Stimulated activated CD4-positive, alpha-beta T cell treated with anti-CD3 and anti-CD28 coated beads, Interleukin-1b, Interleukin-23, amount 100 ng/mL, for 1 hour (primary cell): ENCODE measurements at places on chromosomes 4 and X.

DNA sequence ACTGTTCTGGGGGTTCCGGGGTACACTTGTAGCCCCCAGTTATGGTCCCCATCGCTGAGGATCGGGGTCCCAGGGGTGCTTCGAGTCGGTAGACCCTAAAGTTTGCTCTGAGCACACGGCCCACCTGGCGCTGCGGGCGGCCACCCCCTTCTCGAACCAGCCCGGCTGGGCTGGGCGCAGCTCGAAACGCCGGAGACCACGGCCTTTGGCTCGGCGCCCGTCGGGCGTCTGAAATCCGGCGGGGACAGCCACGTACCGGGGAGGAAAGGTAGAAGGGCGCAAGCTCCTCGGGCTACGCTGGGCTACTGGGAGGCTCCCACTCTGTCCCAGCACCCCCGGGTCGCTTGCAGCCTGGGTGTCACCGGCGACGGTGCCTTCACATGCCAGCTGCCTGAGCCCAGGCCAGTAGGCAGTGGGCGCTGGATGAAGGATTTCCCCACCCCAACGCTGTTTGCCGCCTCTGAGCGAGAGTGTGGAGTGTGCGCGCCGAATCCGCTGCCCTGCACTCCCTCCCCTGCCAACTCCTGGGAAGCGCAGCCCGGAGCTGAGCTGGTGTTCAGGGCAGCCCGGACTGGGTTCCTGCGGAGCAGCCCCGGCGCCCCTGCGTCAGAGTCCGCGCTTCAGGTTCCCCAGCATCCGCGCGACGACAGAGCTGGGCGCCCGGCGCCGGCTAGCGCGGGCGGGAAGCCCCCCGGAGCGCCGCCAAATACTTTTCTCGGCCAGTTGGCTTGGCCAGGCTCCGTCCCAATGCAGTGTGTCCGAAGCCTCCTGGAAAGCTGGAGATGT is 637 bp downstream of the MAMLD1 start:
- DNase-seq, result no peak

GRCh38 chrX:2325076-2325784 is 175.5 kb downstream of the DHRSX start:
- DNase-seq, result no peak

- no peak for DNase-seq
Observed at GRCh38 chr4:15912236-15912635, 26.3 kb downstream of the FGFBP1 start.

DNA sequence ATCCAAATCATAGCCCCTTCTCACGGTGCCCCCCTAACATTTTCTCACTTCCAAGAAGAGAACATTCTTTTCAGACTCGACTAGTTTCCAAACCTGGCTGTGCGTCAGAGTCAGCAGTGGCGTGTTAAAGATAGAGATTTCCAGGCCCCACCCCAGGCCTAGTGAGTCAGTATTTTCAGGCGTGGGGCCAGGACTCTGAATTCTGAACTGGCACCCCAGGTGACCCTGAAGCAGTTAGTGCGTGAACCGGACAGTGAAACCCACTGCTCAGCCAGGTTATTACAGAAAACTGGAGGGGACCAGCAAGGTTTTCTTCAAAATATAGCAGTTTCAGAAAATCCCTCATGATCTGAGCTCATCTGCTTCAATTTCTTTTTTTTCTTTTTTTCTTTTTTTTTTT is 35.0 kb upstream of the BCOR start:
- DNase-seq, result no peak

DNA sequence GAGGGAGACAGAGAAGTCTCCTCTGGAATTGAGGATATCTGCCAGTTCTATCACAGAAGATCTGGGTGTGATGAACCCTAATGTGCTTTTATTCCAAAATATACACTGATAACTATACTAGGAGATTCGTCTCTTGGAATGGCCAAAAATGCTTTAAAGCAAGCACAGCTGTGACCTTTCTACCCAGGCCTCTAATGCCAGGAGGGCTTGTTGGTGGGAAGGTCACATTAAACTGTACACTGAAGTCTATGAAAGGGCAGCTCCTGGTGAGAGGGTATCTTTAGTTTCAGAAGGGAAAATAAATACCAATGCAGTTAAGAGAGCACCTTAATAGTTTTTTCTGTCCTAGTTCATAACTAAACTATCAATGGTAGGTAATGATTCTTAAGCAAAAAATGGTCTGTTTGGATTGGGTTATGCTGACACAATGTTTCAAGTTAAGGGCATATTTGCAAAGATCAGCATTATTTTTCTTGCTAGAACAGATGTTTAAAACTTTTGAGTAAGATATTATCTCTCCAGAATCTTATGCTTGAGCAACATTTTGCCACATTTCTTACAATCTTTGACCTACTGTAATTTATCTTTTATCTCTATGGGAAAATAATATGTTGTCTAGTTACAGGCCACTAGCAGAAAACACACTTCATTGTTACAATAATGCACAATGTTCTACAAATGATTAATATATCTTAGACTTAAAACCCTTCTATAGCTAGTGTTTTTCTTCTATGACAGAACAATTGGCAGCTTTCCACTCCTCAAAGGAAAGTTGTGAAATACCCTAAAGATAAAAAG is 59.6 kb downstream of the SEC24D start:
- no peak for DNase-seq

- no peak for DNase-seq
Observed at GRCh38 chr4:89551191-89551590, 243.6 kb upstream of the GPRIN3 start.

DNA sequence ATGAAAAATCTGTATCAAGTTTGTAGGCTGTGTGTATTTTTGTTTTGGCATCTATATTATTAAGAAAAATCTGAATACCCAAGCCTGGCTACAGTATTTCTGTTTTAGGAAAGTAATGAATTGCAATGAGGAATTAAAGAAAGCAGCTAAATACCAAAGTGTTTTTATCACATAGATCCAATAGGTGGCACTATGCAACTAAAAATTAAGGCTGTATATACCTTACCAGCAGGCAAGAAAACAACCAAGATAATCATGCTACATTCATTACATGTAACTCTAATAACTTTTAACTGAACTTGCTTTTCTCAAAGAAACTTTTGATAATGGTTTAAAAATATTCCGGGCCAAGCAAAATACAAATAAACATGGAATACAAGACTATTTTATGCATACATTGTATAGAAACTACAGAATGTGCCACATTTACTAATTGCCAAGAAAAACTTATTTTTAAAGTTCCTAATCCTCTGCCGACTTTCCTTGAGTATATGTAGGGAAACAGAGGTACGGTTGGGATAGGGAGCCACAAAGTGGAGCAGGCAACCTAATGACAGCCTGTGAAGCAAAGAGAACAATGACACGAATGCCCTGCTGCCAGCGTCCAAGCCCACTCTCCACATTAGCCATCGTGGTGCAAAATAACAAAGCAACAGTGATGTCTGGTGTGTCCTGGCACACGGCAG is 63.7 kb downstream of the SEC24D start:
- no peak for DNase-seq

GRCh38 chrX:42248226-42248625 is 324.9 kb upstream of the CASK start:
- no peak for DNase-seq

- DNase-seq, result no peak
Observed at GRCh38 chr4:177123811-177124210, 185.9 kb upstream of the NEIL3 start.

DNA sequence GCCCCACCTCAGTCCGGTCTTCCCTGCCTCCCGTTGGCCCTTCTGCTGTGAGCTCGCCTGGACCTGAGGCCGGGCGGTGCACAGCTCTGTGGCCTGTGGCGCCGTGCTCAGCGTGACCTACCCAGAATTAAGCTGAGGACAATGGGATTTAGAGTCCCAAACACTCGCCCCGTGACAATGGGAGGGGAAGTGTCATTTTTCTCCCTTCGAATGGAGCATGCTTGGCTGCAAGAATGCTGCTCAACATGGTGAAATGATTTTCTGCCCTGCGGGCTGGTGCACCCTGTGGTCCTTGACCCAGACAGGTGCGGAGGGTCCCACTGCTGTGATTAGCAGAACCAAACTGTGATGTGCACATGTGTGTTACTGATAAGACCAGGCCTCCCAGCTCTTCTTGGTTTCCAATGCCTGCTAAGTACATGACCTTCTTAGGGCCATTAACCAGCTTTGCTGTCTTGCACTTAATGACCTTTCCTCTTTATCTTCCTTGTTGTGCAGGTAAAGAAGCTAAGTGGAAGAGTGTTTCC is 772 bp downstream of the EOLA1 start:
- no peak for DNase-seq

GRCh38 chrX:68934922-68935321 is 106.1 kb downstream of the EFNB1 start:
- DNase-seq, result no peak

DNA sequence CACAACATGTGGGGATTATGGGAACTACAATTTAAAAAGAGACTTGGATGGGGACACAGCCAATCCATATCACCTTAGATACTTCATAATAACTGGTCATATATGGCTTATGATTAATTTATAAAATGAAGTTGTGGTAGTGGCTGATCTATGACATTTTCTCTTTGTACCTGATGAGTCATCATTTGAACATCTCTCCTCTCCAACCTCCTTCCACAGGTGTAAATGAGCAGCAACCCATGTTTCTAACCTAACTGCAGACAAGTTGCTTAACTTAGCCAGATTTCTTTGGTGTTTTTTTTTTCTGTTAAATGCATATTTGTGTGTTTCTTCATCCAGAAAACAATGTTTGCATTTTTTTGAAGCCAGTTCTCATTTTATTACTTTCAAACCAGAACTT is 42.6 kb downstream of the SPANXA2 start:
- no peak for DNase-seq

DNA sequence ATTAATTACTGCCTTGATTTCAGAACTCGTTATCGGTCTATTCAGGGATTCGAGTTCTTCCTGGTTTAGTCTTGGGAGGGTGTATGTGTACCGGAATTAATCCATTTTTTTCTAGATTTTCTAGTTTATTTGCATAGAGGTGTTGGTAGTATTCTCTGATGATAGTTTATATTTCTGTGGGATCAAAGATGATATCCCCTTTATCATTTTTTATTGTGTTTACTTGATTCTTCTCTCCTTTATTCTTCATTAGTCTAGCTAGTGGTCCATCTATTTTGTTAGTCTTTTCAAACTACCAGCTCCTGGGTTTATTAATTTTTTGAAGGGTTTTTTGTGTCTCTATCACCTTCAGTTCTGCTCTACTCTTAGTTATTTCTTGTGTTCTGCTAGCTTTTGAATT is 32.1 kb downstream of the CDX4 start:
- no peak for DNase-seq

- DNase-seq, result no peak
Observed at GRCh38 chrX:123487669-123488068, 245.2 kb downstream of the THOC2 start.

- DNase-seq, result no peak
Observed at GRCh38 chr4:15361529-15361928, 66.3 kb upstream of the C1QTNF7 start.

DNA sequence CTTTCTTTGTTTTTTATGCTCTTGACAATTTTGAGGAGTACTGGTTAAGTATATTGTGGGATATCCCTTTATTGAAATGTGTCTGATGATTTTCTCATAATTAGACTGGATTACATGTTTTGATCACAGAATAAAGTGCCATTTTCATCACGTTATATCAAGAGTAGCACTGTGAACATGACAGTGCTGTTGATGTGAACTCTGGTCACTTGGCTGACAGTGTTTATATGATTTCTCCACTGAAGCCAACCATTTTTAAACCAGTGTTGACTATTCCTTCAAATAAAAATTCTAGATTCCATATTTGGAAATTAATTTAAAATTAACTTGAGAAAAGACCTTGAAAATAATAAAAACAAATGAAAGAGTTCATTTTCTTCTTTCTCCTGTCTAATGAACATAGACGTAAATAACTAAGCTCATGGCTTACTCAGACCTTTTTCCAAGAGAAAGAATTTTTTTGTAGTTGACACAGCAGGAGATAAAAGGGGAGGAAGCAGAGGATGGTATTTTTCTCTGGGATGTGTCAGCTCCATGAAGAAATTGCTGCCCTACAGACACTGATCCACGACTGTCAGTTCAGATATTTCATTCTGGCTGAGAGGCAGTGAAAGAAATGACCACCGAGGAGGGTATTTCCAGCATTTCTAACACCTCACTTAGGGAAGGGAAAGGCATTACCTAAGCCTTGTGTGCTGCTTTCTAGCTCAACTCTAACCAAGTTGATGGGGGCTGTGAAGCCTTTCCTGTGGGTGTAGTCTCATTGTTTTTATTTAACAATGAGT is 150.9 kb upstream of the ANK2 start:
- DNase-seq, result no peak

GRCh38 chrX:129842510-129843208 is 1.0 kb downstream of the ZDHHC9 start:
- no peak for DNase-seq

DNA sequence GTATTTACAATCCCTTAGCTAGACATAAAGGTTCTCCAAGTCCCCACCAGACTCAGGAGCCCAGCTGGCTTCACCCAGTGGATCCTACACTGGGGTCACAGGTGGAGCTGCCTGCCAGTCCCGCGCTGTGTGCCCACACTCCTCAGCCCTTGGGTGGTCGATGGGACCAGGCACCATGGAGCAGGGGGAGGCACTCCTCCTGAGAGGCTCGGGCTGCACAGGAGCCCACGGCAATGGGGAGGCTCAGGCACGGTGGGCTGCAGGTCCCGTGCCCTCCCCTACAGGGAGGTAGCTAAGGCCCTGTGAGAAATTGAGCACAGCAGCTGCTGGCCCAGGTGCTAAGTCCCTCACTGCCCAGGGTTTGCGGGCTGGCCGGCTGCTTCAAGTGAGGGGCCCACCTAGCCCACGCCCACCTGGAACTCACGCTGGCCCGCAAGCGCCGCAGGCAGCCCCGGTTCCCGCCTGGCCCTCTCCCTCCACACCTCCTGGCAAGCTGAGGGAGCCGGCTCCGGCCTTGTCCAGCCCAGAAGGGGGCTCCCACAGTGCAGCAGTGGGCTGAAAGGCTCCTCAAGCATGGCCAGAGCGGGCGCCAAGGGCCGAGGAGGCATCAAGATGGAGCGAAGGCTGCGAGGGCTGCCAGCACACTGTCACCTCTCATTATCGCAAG is 113.9 kb downstream of the PRDM5 start:
- no peak for DNase-seq

DNA sequence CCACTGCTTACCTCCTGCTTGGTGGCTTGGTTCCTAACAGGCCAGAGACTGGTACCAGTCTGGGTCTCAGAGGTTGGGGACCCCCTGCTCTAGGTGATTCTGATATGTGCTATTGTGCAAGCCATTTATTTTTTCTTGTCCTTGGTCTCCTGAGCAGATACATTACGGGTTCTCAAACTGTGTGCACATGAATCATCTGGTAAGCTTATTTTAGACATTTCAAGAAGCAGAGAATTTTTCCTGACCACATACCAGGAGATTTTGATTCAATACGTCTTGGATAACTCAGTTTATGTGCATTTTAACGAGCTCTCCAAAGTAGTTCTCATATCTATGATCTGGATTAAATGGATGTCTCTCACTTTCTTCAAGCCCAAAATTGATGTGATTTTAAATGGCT is 77.2 kb downstream of the FHIP1A start:
- no peak for DNase-seq

GRCh38 chr4:5887361-5888221 is 5.3 kb downstream of the CRMP1 start:
- no peak for DNase-seq

GRCh38 chrX:154592505-154592904 is 7.6 kb downstream of the CTAG1A start:
- DNase-seq, result no peak

GRCh38 chr4:139746431-139747171 is 81.0 kb downstream of the MGST2 start:
- DNase-seq, result no peak
